ENCODE measurements at places on chromosomes 3 and 15.

GRCh38 chr15:97162805-97163495 is 797.6 kb upstream of the ARRDC4 start:
- DNase-seq = no peak

DNA sequence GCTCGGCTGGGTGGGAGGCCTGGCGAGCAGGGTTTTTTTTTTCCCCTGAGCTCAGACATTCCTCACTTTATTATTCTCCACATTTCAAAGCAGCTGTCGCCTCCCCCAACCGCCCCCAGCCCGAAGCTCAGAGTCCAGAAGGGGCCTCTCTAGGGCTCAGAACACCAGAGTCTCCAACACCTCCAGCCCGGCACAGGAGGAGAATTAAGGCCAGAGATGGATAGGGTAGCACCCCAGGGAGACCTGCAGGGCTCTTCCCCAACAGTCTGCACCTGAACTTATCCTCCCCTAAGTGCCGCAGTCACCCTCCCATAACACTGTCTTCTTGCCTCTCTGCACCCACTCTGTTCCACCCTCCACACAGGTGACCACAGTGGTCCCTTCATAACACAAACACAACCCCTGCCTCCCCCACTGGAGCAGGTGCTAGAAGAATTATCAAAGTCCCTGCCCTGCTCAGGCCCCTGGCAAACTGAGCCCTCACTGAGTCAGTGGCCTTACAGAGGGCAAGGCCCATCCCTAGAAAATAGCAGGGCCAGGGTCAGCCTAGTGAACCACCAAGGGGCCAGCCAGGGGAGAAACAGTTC is 14.1 kb downstream of the MYL3 start:
- DNase-seq = no peak

DNA sequence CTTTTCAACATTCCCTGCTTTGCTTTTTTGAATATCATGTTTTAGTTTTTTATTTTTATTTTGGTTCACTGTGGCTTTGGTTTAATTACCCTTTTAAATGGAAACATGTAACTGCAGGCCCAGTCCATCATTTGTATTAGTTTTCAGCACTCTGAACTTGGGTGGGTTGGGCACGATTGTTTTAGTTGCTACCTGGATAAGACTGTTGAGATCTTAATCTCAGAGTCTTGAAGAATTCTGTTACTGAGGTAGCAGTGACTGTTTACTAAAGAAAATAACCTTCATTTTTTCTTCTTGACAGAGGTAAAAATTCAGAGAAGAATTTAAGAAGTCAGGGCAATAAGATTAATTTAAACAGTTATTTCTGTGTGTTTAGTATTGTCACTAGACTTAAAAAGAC is 15.2 kb downstream of the PLCL2 start:
- DNase-seq = no peak

GRCh38 chr3:15787526-15787925 is 10.3 kb downstream of the ANKRD28 start:
- DNase-seq = no peak

DNA sequence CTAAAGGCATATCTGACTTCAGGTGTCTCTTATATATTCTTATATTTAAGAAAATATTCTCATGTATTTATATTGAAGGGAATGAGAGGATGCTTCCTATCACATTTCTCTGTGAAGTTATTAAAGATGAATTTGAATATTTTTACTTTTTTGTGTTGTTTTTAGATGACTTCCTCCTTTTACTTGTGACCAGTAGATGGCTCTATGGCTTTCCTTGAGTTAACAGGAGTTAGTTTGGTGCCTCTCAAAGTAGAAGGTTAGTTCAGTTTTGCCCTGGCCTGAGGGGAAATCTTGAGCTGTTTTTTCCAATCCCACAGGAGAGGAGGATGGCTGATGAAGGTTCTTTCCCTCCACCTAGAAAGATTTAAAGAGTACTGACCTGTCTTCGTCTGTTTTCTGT is 80.7 kb downstream of the SQOR start:
- DNase-seq = no peak

GRCh38 chr3:195703776-195704175 is 17.0 kb upstream of the MUC20 start:
- no peak for DNase-seq

- no peak for DNase-seq
These were observed 164.0 kb upstream of the HES1 start for GRCh38 chr3:193971966-193972365.

DNA sequence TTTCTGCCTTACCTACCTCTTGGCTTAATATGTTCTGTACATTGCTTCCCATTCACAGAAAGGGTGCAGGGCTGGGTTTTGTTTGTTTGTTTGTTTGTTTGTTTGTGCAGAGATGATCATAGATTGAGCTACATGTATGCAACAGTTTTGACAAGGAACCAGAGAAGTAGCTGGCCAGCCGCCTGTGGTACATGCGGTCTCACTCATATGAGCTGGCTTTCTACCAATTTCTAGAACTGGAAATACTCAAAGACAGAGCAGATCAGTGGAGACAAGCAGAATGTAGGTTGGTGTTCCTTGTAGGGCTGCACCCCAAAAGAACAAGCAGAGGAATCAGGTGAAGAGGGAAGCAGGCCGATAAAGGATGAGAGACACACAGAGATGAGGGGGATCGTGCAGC is 502.7 kb downstream of the SOX2 start:
- no peak for DNase-seq

GRCh38 chr3:178367817-178368617 is 168.2 kb upstream of the KCNMB2 start:
- DNase-seq = peak; percentile 4
